Osteocyte (in vitro differentiated cells): ENCODE measurements at places on chromosomes 3 and 15. TPM values are rescaled to one million over a fixed set of nuclear protein-coding genes. Genes with fewer than 3 reads are reported as not detected.

Gene LMAN1L
- total RNA-seq: not detected in 2 replicates

Gene TMEM87A
- 44.8 and 46.7 TPM in 2 replicates for total RNA-seq

Gene AP3B2
- 0.51 TPM in 1 of 2 replicates, not detected in the other for total RNA-seq

Gene CCDC33
- not detected in 2 replicates for total RNA-seq

Gene IMPG2
- total RNA-seq: 0.60 and 0.73 TPM in 2 replicates

Gene RBMS3
- total RNA-seq: 64.2 and 66.8 TPM in 2 replicates

Gene MAPK6
- total RNA-seq: 44.3 and 46.1 TPM in 2 replicates

Gene GASK1A
- not detected in 2 replicates for total RNA-seq

Gene DZIP1L
- 21.9 and 23.4 TPM in 2 replicates for total RNA-seq

Gene ATP13A5
- total RNA-seq: not detected in 2 replicates

Gene LMCD1
- total RNA-seq: 135 and 136 TPM in 2 replicates

Gene MCF2L2
- total RNA-seq: 1.7 and 2.4 TPM in 2 replicates
